Activated naive CD4-positive, alpha-beta T cell treated with anti-CD3 and anti-CD28 coated beads, Interleukin-2, amount 50 U/mL, for 72 hours (primary cell): ENCODE measurements at places on chromosomes 5 and 9.

- DNase-seq: peak; percentile 72
These were observed 23.9 kb downstream of the PIK3R1 start for GRCh38 chr5:68239487-68239886.

GRCh38 chr9:83154821-83155220, 91.9 kb upstream of the RASEF start:
- DNase-seq: no peak

GRCh38 chr5:124053340-124053739, 541.4 kb downstream of the CSNK1G3 start:
- DNase-seq: no peak

DNA sequence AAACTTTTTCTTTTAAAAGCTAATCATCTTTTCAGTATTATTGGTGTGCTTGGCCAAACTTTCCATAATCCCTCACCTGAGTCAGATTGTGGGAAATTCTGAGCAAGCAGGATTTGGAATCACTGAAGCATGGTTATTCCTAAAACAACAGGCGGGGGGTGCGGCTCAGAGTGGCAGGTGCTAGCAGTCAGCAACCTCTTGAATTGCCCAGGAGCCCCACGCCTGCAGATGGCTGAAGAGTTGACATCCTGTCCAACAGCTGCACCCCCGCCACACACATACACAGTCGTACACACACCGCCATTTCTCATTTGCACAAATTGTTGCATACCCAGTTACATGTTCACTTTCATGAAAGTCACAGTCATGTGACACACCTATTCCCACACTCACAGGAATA, 96.6 kb downstream of the LHX2 start:
- no peak for DNase-seq

DNA sequence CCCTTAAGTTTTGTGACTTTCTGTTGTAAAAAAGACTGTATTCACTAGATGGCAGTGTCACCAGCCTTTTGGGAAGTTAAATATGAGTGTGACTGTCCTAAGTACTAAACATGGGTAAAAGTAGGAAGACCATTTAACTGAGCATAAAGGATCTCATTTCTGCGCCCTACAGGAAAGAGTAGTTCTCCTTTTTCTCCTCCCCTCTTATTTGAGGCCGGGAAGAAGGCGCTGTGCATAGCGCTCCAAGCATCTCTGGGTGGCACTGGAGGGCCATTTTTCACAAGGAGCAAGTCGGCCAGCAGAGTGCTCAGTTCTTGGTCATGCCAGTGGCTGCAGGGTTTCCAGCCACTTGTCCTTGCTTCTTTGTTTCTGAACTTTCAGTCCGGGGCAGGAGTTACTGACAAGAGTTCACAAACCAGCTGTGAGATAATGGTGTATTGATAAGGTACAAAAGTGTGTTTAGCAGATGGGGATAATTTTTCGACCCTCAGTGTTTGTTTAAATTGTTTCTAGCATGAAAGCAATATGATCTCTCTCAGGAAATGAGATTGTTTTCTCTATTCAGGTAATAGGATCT, 227.6 kb upstream of the DMRT1 start:
- DNase-seq: peak; percentile 46
